ENCODE measurements at places on chromosomes 11 and 22.

DNA sequence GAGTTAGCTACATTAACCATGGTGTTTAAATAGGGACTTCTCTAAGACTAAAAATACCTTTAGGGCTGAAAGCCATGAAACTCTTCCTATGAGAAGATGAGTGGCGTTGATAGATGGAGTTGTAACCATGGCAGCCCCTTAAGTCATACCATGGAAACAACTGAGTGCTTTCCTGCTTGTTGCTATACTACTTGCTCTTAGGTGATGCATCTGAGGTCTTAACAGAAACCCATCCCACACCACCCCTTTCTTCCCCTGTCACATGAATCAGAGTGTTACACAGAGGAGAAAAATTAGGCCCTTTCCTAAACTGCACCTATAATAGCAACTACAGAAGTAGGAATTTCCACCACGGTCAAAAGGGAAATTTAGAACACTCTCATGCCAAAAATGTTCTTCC, 64.3 kb upstream of the ZC3H12C start:
- DNase-seq, result no peak

- DNase-seq, result no peak
Measured at GRCh38 chr22:46028106-46028991, 51.4 kb upstream of the WNT7B start.

- no peak for DNase-seq
Measured at GRCh38 chr11:69172674-69173073, 16.9 kb downstream of the SMIM38 start.

DNA sequence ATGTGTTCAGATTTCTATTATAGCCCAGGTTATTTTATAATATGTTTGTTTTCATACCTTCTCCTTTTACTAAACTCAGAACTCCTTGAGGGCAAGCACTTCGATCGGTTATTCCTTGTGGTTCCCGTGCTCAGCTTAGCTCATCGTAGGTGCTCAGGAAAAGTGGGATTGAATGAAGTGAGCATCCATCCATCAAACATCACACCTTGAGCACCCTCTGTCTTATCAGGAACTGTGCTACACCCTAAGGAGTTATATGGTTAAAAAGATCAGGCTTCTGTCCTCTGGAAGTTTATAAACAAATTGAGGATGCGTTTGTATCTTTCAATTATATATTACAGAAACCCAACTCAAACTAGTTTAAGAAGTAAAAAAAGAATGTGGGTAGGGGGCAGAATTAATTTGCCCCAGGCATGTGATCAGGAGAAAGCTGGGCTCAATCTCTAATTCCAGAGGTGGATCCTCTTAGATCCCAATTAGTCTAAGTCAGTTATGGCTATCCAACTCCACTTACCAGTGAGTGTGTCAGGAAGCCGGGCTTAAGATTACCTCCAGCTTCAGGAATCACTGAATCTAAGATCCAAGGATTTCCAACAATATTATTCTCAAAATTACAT, 59.9 kb upstream of the RRAS2 start:
- no peak for DNase-seq

All from hypothalamus (tissue), 51 donors.